ENCODE measurements at places on chromosomes 12 and 14.

GRCh38 chr12:92556141-92556540 lies 146.6 kb upstream of the PLEKHG7 start:
- DNase-seq = no peak
- H3K4me3 ChIP-seq = no peak overlapping the region
- peak overlapping the region; percentile 70 for H3K27ac ChIP-seq
- H3K36me3 ChIP-seq = no peaks in the 10 kb centered on the region

DNA sequence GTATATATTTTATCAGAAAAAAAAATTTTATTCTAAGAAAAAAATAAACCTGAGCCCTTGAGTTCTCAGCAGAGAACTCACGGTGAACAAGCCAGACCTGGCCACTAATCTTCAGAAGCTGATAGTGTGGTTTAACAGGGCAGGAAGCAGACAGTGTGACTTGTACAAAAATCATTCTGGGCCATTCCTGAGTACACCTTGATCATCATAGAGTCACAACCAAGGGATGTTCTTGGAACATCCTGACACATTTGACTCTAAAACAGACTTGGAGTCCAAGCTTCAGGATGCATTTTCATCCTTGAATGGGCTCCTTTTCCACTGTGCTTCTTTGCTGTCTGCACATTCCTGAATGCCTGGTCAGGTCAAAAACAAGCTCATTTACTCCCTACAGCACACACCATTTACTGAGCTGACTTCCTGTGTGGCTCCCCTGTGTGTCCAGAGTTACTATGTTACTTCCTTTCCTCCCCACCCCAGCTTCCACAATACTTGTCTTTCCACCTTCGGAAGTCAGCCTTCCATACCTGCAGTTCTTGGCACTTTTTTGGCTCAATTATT lies 112.0 kb downstream of the ANO6 start:
- no peaks in the 10 kb centered on the region for H3K4me1 ChIP-seq
- H3K27ac ChIP-seq = no peak overlapping the region
- no peaks in the 10 kb centered on the region for H3K27me3 ChIP-seq
- H3K4me3 ChIP-seq = no peak overlapping the region
- DNase-seq = no peak
- H3K36me3 ChIP-seq = no peaks in the 10 kb centered on the region

DNA sequence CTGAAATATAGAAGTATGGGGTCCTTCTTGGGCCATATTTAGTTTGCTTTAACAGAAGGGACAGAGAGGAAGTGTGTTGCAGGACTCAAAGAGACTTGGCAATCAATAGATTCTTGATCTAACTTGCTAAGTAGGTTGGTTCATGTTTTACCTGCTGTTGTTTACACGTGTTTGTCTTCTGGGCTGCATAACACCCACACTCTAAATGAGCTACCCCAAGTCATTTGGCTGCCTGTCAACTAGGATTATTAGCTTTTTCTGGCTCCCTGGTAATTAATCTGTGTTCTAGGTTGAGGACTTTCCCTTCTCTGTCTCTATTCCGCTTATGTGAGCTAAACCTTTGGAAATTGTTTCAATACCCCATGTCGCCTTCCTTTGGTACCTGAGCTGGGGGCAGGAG lies 10.1 kb upstream of the TBPL2 start:
- H3K36me3 ChIP-seq = no peaks in the 10 kb centered on the region
- H3K4me3 ChIP-seq = no peak overlapping the region
- DNase-seq = no peak
- H3K27me3 ChIP-seq = no peaks in the 10 kb centered on the region
- no peaks in the 10 kb centered on the region for H3K4me1 ChIP-seq
- no peak overlapping the region for H3K27ac ChIP-seq

- no peaks in the 10 kb centered on the region for H3K4me1 ChIP-seq
- no peak overlapping the region for H3K27ac ChIP-seq
- no peaks in the 10 kb centered on the region for H3K27me3 ChIP-seq
- H3K4me3 ChIP-seq = no peak overlapping the region
- no peak for DNase-seq
- H3K36me3 ChIP-seq = peaks cover 16% of the 10 kb centered on the region
Measured at GRCh38 chr14:100526057-100526456, 61.2 kb downstream of the BEGAIN start.

DNA sequence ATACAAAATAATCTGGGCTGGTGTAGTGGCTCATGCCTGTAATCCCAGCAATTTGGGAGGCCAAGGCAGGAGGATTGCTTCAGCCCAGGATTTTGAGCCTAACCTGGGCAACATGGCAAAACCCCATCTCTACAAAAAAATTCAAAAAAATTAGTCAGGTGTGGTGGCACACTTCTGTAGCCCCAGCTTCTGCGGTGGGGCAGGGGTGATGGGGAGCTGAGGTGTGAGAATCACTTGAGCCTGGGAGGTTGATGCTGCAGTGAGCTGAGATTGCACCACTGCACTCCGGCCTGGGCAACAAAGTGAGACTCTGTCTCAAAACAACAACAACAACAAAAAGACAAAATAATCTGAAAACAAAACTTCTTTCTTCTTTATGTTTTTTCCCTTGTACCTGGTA lies 66.0 kb downstream of the TC2N start:
- DNase-seq = no peak
- H3K27me3 ChIP-seq = no peaks in the 10 kb centered on the region
- no peak overlapping the region for H3K27ac ChIP-seq
- H3K4me3 ChIP-seq = no peak overlapping the region

GRCh38 chr14:100141098-100141497 lies 18.3 kb downstream of the DEGS2 start:
- no peak overlapping the region for H3K27ac ChIP-seq
- no peaks in the 10 kb centered on the region for H3K27me3 ChIP-seq
- H3K36me3 ChIP-seq = peaks cover 87% of the 10 kb centered on the region
- no peaks in the 10 kb centered on the region for H3K4me1 ChIP-seq
- DNase-seq = no peak

DNA sequence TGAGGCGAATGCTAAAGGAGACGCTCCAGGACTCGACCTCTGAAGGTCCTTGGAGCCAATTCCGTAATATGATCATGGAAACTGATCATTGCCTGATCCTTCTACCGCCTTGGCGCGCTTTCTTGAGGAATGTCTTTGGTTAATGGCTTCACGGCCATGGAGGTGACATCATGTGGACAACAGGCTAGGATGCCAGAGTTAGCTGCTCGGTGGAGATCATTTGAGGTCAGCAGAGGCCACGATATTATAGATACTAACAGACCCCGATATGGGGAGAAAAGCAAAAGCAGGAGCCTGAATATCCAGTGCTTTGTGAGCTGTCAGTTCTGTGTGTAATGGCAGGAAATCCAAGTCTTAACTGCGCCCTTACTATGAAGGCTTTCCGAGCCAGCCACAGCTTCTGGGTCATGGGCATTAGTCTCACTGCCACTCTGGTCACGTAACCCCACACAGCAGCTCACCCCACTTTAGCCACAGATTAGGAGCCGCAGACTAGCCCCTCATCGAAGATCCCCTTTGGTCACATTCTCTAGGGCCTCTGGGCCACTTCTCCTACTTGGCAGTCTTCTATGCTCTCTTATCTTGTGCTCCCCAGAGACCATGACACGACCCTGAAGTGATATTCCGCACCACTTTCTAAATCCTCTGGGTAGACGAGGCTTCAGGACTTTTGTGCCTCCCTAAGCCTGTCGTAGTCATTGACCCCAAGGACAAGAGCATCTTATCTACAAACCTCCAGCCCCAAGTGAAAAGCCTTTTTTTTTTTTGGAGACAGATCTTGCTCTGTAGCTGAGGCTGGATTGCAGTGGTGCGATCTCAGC lies 724 bp upstream of the CS start:
- no peaks in the 10 kb centered on the region for H3K27me3 ChIP-seq
- H3K4me3 ChIP-seq = peak overlapping the region; percentile 25
- peak overlapping the region; percentile 98 for H3K27ac ChIP-seq
- peaks cover 3% of the 10 kb centered on the region for H3K36me3 ChIP-seq

- H3K4me1 ChIP-seq = peaks cover 60% of the 10 kb centered on the region
- DNase-seq = peak; percentile 75
- H3K27me3 ChIP-seq = no peaks in the 10 kb centered on the region
- H3K27ac ChIP-seq = peak overlapping the region; percentile 92
- H3K36me3 ChIP-seq = peaks cover 21% of the 10 kb centered on the region
Measured at GRCh38 chr14:91415794-91416743, 1.6 kb downstream of the CCDC88C start.

DNA sequence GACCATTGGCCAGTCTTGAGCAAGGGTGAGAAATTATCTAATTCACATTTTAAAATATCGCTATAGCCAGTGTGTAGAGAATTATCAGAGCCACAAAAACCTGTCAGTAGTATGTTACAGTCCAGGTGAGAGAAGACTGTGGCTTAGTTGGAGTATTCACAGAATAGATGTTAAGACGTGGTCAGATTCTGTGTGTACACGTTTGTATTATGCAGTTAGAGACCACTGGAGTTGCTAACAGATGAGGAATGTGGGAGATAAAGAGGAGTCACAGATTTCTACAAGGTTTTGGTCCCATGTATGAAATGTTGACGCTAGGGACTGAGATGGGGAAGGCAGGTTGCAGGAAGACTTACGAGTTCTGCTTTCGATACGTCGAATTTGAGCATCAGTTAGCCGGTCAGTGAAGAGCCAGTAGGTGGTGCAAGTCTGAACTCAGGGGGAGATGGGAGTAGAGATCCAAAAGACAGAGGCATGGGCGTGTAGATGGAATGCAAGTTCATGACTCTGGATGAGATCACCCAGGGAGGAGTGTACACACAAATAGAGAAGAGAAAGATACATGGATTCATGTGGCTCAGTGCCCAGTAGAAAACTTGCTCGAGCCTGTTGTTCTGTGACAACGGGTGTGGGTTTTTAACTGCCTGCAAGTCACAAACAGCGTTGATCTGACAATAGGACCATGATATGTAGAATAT lies 114.8 kb upstream of the FLRT2 start:
- H3K4me1 ChIP-seq = no peaks in the 10 kb centered on the region
- no peaks in the 10 kb centered on the region for H3K27me3 ChIP-seq
- no peak for DNase-seq
- H3K36me3 ChIP-seq = no peaks in the 10 kb centered on the region
- H3K4me3 ChIP-seq = no peak overlapping the region

- H3K36me3 ChIP-seq = no peaks in the 10 kb centered on the region
- no peaks in the 10 kb centered on the region for H3K4me1 ChIP-seq
- no peak overlapping the region for H3K27ac ChIP-seq
- H3K4me3 ChIP-seq = no peak overlapping the region
Measured at GRCh38 chr14:63180011-63180410, 24.2 kb upstream of the RHOJ start.

GRCh38 chr12:57726151-57726883 lies 12.2 kb downstream of the AGAP2 start:
- H3K4me3 ChIP-seq = no peak overlapping the region
- H3K27ac ChIP-seq = no peak overlapping the region
- H3K27me3 ChIP-seq = no peaks in the 10 kb centered on the region
- peaks cover 15% of the 10 kb centered on the region for H3K4me1 ChIP-seq
- H3K36me3 ChIP-seq = peaks cover 19% of the 10 kb centered on the region
- no peak for DNase-seq

Measured in T-cell (primary cell).